ENCODE measurements at places on chromosomes 3 and 15.
A peak's percentile ranks its signal among the peaks of the same experiment; 100 is the strongest.

DNA sequence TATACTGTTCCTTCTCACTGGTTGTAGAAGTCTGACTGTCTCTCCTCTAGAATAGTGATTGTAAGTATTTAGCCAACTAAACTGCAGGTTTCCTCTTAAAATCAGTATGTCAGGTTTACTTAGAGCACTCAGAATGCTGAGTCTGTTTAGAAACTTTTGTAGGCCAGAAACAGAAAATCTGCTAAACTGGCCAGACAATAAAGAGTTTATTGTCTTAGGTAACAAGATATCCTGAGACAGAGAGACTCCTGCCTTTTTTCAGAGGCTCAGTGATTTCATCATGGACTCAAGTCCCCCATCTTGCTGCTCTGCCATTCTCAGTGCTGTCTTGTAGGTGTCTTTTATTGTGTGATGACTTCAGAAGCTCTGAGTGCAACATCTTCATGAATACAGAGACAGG lies 279.0 kb downstream of the MFSD1 start:
- no peaks in the 10 kb centered on the region for H3K4me1 ChIP-seq
- H3K27ac ChIP-seq: no peak overlapping the region
- no peak for DNase-seq
- H3K36me3 ChIP-seq: no peaks in the 10 kb centered on the region

- H3K27ac ChIP-seq: no peak overlapping the region
- H3K36me3 ChIP-seq: no peaks in the 10 kb centered on the region
- DNase-seq: no peak
- no peaks in the 10 kb centered on the region for H3K27me3 ChIP-seq
- H3K4me1 ChIP-seq: peaks cover 3% of the 10 kb centered on the region
Observed at GRCh38 chr3:72120806-72121778, 336.1 kb upstream of the PROK2 start.

DNA sequence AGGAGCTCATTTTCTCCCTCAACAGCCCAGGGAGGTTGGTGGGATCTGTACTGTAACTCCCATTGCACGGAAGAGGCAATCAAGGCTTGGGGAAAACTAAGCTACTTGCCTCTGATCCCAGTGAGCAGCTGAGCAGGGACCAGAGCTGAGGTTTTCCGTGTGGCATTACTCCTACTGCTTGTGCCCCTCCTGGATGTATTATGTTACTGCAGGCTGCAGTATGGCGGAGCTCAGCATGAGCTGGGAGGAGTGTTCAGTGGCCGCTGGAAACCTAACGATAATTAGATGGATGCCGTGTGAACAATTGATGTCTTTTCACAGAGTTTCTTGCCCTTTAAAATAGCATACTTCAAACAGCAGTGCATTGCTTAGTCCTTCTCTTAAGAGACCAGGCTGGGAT lies 2.0 kb upstream of the TPRG1 start:
- no peaks in the 10 kb centered on the region for H3K4me1 ChIP-seq
- H3K4me3 ChIP-seq: no peak overlapping the region
- no peaks in the 10 kb centered on the region for H3K36me3 ChIP-seq
- H3K27ac ChIP-seq: no peak overlapping the region

DNA sequence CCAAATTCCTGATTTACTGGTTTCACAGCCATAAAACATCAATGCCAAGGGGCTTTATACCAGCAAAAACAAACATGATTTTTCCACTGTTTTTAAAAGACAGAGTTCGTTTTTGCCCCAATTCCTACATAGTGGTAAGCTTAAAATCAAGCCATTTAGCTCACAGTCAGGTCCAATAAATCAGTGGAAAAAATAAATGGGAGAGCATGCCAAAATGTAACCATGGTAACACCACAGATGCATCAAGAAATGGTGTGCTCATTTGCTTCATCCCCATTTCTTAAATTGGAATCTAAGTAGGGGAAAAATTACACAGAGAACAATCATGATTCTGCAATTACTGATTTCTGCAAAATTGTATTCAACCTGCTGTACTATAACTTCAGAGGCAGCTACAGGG lies 418.8 kb downstream of the MAGI1 start:
- no peak overlapping the region for H3K4me3 ChIP-seq
- H3K27me3 ChIP-seq: no peaks in the 10 kb centered on the region
- H3K27ac ChIP-seq: no peak overlapping the region
- H3K4me1 ChIP-seq: no peaks in the 10 kb centered on the region

DNA sequence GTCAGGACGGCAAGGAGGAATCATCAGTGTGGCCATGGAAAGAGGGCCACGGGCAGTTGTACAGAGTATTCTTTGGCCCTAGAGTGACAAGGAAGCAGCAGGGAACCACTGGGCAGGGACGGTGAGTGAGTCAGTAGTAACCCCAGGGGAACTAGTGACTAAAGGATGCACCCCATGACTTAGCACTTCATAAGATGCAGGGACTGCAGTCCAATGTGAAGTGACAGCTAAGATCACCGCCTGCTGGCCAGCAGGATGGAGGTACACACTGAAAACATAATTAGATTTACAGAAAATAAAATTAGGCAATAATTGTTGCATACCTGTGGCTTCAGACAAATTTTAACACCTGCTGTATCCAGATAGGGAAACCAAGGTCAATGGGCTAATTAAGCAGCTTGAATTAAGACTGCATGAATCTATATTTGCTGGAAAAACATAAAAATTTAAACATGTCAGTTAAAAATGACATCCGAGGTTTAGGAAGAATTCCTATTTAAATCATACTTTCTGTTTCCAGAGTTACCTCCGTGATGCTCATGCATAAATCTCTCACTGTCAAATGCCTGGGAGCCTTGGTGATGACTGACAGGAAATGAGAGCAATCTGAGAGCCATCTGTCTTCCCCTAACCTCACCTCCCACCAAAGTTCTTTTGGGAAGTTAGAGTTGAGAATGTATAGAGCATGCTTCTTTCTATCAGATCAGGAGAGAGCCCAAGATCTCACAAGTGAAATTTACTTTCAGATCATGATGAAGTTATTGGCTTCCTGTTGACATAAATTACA lies 56.5 kb downstream of the DCLK3 start:
- no peaks in the 10 kb centered on the region for H3K27me3 ChIP-seq
- DNase-seq: no peak
- H3K27ac ChIP-seq: no peak overlapping the region
- H3K4me3 ChIP-seq: no peak overlapping the region
- no peaks in the 10 kb centered on the region for H3K4me1 ChIP-seq

DNA sequence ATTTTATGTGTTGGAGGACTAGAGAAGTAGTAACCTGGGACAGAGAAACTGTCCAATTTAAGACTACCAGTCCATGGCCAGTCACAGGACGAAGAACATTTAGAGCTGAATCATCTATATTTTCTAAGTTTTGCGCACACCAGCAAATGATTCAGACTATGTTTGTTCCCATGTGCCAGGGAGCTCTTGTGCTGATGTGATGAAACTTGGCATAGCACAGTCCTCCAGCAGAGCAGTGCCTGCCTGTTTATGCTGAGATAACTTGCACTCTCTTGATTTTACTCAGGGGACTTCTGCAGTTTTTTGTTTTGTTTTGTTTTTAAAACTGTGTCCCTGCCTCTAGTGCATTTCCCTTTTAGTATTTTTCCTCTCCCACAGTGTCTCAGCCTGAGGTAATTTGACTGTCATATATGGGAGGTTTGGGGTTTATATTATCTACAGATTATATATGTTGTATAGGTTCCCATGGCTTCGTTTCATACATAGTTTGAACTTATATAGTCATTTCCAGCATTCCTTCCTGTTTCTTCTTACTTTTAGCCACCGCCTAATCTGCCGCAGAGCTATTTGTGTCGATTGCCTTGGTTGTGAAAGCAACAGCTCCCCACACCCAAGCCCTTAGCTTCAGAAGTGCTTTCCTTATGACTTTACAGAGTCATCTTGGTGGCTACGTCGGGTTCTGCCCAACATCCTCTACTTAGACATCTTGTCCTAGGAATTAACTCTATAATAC lies 45.5 kb downstream of the PPM1L start:
- peak overlapping the region; percentile 56 for H3K27ac ChIP-seq
- peak overlapping the region; percentile 52 for H3K4me3 ChIP-seq
- peak; percentile 26 for DNase-seq
